Vein endothelial cell (primary cell): ENCODE measurements at places on chromosomes 2 and 18. TPM values are rescaled to one million over a fixed set of nuclear protein-coding genes. Genes with fewer than 3 reads are reported as not detected.

Gene CCDC93
- total RNA-seq = 27.4 and 39.7 TPM in 2 replicates

Gene CABLES1
- total RNA-seq = 55.9 and 103 TPM in 2 replicates

Gene MAL
- not detected in 2 replicates for total RNA-seq

Gene VIT
- 1.3 and 3.2 TPM in 2 replicates for total RNA-seq
